ENCODE measurements at places on chromosomes 7 and 10.

- DNase-seq = no peak
These were observed 85.4 kb upstream of the AFAP1L2 start for GRCh38 chr10:114489521-114490310.

DNA sequence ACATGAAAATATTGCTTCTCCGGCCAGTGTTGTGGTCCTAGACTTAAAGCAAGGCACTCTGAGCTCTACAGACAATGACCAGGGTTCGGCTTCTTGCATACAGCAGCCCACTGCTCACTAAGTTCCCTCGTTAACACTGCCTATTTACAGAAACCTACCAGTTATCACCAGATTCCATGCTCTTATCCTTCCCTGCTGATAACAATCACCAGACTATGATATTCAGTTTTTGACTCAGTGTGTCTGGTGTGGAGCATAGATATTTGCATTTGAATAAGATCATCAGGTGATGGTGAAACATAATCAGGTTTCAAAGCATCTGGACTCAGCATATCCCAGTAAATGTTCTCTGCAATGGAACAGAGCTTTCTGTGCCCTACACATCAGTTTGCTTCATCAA lies 182.3 kb downstream of the SNX13 start:
- no peak for DNase-seq

- DNase-seq = no peak
These were observed 23.2 kb upstream of the AOAH start for GRCh38 chr7:36747280-36748016.

GRCh38 chr7:44881066-44881600 lies 4.2 kb downstream of the PURB start:
- DNase-seq = no peak
